ENCODE measurements at places on chromosomes 16 and 17. TPM values are rescaled to one million over a fixed set of nuclear protein-coding genes. Genes with fewer than 3 reads are reported as not detected.
A peak's percentile ranks its signal among the peaks of the same experiment; 100 is the strongest.

- H3K36me3 ChIP-seq, result peaks cover 15% of the 10 kb centered on the region
- peaks cover 39% of the 10 kb centered on the region for H3K4me1 ChIP-seq
- H3K4me3 ChIP-seq, result peak overlapping the region; percentile 82
- H3K27me3 ChIP-seq, result no peaks in the 10 kb centered on the region
- peak overlapping the region; percentile 91 for H3K27ac ChIP-seq
- DNase-seq, result no peak
Measured at GRCh38 chr16:66605177-66605978, 874 bp downstream of the CMTM3 start.

Gene TBX2
- total RNA-seq, result not detected

GRCh38 chr17:57385975-57386374, 129.7 kb downstream of the MSI2 start:
- H3K4me3 ChIP-seq, result no peak overlapping the region
- peaks cover 10% of the 10 kb centered on the region for H3K4me1 ChIP-seq
- H3K36me3 ChIP-seq, result peaks cover 69% of the 10 kb centered on the region
- no peaks in the 10 kb centered on the region for H3K27me3 ChIP-seq
- no peak overlapping the region for H3K27ac ChIP-seq

Gene KRTAP9-8
- total RNA-seq, result not detected

Gene CA4
- total RNA-seq, result not detected

Gene ACACA
- total RNA-seq, result 45.9 TPM

Gene ABI3
- total RNA-seq, result 86.7 TPM

Gene CACNA1H
- 2.0 TPM for total RNA-seq

GRCh38 chr17:3669085-3669347, 404 bp downstream of the EMC6 start:
- H3K4me1 ChIP-seq, result peaks cover 12% of the 10 kb centered on the region
- H3K27me3 ChIP-seq, result no peaks in the 10 kb centered on the region
- H3K27ac ChIP-seq, result peak overlapping the region; percentile 79
- no peak for DNase-seq
- H3K36me3 ChIP-seq, result peaks cover 3% of the 10 kb centered on the region

DNA sequence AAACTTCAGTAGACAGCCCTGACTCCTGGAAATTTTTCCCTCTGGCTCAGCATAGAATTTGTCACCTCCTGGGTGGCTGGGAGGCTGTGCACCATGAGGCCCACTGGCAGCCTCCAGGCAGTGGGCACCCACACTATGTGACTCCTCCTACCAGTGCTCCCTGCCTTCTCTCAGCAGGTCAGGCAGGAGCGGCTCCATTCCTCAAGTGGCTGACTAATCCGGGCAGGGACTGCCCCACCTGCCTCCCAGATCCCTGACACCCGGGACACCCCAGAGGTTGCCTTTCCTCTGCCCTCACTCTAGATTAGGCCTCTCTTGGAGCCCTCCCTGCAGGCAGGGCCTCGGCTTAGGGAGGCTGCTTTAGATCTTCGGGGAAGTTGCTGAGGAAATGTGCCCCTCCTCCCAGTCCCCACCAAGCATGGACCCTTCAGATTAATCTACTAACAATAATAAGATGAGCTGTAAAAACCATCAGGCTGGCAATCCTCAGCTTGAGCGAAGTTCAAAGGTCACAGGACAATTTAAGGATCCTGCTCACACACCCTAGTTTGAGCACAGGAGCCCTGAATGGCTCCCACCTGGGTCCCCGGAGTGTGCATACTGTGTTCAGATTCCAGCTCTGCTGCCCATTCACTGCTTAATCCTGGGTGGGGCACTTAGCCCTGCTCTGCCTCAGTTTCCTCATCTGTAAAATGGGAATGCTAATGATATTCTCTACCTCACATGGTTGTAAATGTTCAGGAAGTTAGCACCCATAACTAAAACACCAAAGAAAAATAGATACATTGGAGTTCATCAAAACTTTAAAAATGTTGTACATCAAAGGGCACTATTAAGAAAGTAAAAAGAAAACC, 10.0 kb upstream of the MYCBPAP start:
- H3K4me1 ChIP-seq, result no peaks in the 10 kb centered on the region
- H3K27ac ChIP-seq, result no peak overlapping the region
- DNase-seq, result no peak
- no peak overlapping the region for H3K4me3 ChIP-seq
- H3K36me3 ChIP-seq, result no peaks in the 10 kb centered on the region
- H3K27me3 ChIP-seq, result no peaks in the 10 kb centered on the region

Gene RNF227
- 5.5 TPM for total RNA-seq

Gene TPSAB1
- total RNA-seq, result not detected

Gene HAGH
- 48.7 TPM for total RNA-seq

- H3K36me3 ChIP-seq, result peaks cover 6% of the 10 kb centered on the region
- H3K4me3 ChIP-seq, result peak overlapping the region; percentile 70
- peaks cover 15% of the 10 kb centered on the region for H3K4me1 ChIP-seq
- no peaks in the 10 kb centered on the region for H3K27me3 ChIP-seq
- H3K27ac ChIP-seq, result peak overlapping the region; percentile 59
Measured at GRCh38 chr17:31857920-31858641, 963 bp downstream of the COPRS start.

DNA sequence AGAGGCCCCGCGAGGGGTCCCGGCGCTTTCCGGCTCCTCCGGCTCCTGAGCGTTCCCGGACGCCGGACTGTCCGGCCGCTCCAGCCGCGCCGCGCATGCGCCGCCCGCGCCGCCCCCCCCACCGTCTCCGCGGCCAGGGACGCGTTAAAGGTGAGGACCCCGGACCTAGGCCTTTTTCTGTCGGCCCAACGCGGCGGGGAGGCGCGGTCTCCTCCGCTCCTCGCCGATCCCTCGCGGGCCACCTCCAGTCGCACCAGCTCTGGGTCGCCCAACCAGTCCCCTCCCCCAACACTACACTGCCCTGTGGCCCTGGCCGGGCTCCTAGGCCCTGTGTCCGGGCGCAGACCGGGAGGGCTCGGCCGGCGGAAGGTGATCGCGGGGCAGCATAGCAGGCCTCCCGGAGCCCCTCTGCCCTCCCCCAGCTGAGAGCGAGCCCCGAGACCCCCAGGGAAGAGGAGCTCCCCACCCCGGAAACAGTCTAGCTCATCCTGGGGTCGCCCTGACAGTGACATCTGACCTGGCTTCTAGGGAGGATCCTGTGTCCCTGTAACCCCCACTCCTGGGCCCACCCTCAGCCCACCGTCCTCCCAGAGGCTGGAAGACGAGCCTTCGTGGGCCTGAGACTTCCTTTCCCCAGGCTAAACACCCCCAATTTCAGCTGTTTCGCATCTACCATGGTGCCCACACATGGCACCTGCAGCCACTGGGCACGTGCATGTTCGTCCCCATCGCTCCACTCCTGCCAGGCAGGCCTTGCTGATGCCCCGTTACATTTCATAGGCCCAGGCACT, 14.7 kb upstream of the BCAR1 start:
- H3K4me1 ChIP-seq, result no peaks in the 10 kb centered on the region
- H3K27ac ChIP-seq, result no peak overlapping the region
- H3K27me3 ChIP-seq, result peaks cover 49% of the 10 kb centered on the region
- no peak for DNase-seq
- no peaks in the 10 kb centered on the region for H3K36me3 ChIP-seq

- H3K27ac ChIP-seq, result no peak overlapping the region
- DNase-seq, result no peak
- peaks cover 70% of the 10 kb centered on the region for H3K4me1 ChIP-seq
- H3K27me3 ChIP-seq, result no peaks in the 10 kb centered on the region
Measured at GRCh38 chr17:45294506-45294905, 22.3 kb downstream of the MAP3K14 start.

Gene IGSF6
- total RNA-seq, result 1.7 TPM

GRCh38 chr16:80265624-80266306, 275.0 kb upstream of the DYNLRB2 start:
- DNase-seq, result no peak
- peaks cover 4% of the 10 kb centered on the region for H3K4me1 ChIP-seq
- H3K27ac ChIP-seq, result no peak overlapping the region
- H3K4me3 ChIP-seq, result no peak overlapping the region
- no peaks in the 10 kb centered on the region for H3K36me3 ChIP-seq
- H3K27me3 ChIP-seq, result peaks cover 2% of the 10 kb centered on the region

GRCh38 chr17:13843862-13844635, 225.3 kb upstream of the COX10 start:
- DNase-seq, result no peak
- H3K36me3 ChIP-seq, result no peaks in the 10 kb centered on the region
- H3K4me1 ChIP-seq, result no peaks in the 10 kb centered on the region
- no peak overlapping the region for H3K27ac ChIP-seq
- peaks cover 2% of the 10 kb centered on the region for H3K27me3 ChIP-seq

DNA sequence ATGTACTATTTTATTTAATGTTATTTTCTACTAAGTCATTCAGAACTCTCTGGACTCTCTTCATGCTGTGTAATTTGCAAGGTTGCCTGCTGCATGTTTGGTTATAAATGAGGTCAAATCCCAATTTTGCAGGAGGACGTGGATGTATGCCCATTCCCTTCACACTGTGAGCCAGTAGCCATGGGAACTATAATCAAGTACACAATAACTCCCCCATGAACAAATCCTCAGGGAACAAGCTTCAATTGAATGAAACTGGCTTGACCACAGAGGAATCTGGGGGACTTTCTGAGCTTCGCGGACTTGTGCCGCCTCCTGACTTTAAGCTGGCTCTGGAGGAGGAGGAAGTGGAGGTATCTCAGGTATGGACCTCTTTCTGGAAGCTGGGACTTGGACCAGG, 14.6 kb upstream of the KCTD13 start:
- peaks cover 2% of the 10 kb centered on the region for H3K4me1 ChIP-seq
- no peak for DNase-seq
- H3K36me3 ChIP-seq, result no peaks in the 10 kb centered on the region
- H3K27me3 ChIP-seq, result peaks cover 21% of the 10 kb centered on the region
- no peak overlapping the region for H3K27ac ChIP-seq

Gene SLC47A1
- not detected for total RNA-seq

DNA sequence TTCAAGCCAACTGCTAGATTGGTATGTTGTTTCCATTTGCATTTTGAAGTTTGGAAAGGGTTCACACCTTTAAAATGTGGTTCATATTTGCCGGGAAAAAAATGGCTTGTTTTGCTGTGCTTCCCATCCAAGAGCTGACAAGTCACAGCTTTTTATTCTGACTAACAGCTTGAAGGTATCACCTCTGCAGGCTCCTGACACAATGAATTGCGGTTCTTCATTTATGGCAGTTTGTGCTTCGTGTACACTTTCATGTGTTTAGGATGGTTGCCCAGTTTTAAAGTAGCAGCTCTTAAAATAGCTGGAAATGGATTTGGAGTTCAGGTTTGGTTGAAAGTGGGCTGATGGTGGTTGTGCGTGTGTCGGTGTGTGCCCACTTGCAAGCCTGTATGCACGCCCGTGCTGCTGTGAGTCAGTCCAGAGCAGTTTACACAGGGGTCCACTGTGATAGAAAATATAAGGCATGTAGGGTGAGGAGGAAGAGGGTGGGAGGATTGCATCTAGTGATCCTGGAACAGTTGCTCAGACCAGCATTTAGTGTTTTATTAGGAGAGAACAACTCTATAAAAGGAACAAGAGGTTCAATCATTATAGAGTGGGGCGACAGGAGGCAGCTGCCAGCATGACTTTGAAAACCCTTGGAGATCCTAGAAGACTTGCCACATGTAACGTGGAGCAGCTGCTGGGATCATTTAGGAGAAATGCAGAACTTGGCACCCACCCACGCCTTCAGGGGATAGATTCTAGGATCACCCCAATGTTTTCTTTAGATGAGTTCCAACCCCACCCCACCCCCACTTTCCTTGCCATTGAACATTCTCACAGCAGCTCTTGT, 108.0 kb upstream of the TBX2 start:
- H3K36me3 ChIP-seq, result no peaks in the 10 kb centered on the region
- H3K27ac ChIP-seq, result no peak overlapping the region
- peaks cover 3% of the 10 kb centered on the region for H3K27me3 ChIP-seq
- no peak for DNase-seq

Gene KCNH4
- total RNA-seq, result not detected

Gene MFAP4
- not detected for total RNA-seq

Measured in activated naive CD8-positive, alpha-beta T cell treated with anti-CD3 and anti-CD28 coated beads, Interleukin-2, amount 10 ng/mL, durations not matched to agents 7 days and 5 days (primary cell).